Activated naive CD4-positive, alpha-beta T cell treated with anti-CD3 and anti-CD28 coated beads, Interleukin-2, amount 50 U/mL, for 72 hours (primary cell): ENCODE measurements at places on chromosomes 5 and 9. TPM values are rescaled to one million over a fixed set of nuclear protein-coding genes. Genes with fewer than 3 reads are reported as not detected.

TNFSF8 gene
- total RNA-seq, result 26.9 TPM

CDO1 gene
- 1.9 TPM for total RNA-seq

OR1Q1 gene
- 0.35 TPM for total RNA-seq

PCDHGA10 gene
- not detected for total RNA-seq

DDX4 gene
- not detected for total RNA-seq

CATSPER3 gene
- 0.23 TPM for total RNA-seq

CARD9 gene
- 1.3 TPM for total RNA-seq

BRD3 gene
- total RNA-seq, result 29.5 TPM
